ENCODE measurements at places on chromosomes 11 and 22. TPM values are rescaled to one million over a fixed set of nuclear protein-coding genes. Genes with fewer than 3 reads are reported as not detected.

The TP53AIP1 gene
- not detected for total RNA-seq

The RTN4RL2 gene
- 0.90 TPM for total RNA-seq

The TBX10 gene
- not detected for total RNA-seq

The CD44 gene
- total RNA-seq: 242 TPM

The CHRNA10 gene
- total RNA-seq: 1.1 TPM

The CARD18 gene
- total RNA-seq: not detected

The CCDC87 gene
- total RNA-seq: 0.45 TPM

The APOC3 gene
- total RNA-seq: not detected

The OR51B6 gene
- not detected for total RNA-seq

The GUCY1A2 gene
- total RNA-seq: 1.1 TPM

The GSTT2 gene
- total RNA-seq: not detected

The RPLP2 gene
- 99.4 TPM for total RNA-seq

The CLTCL1 gene
- total RNA-seq: 4.6 TPM

The OR6M1 gene
- not detected for total RNA-seq

The PHETA2 gene
- 29.8 TPM for total RNA-seq

The PTPMT1 gene
- total RNA-seq: 44.1 TPM

The MUC6 gene
- not detected for total RNA-seq

The OR8G5 gene
- not detected for total RNA-seq

The HEPACAM gene
- not detected for total RNA-seq

The PIWIL4 gene
- 2.7 TPM for total RNA-seq

The APOL1 gene
- 29.4 TPM for total RNA-seq

The SULT4A1 gene
- total RNA-seq: 0.49 TPM

The MAPK8IP2 gene
- total RNA-seq: 1.1 TPM

The SMTNL1 gene
- total RNA-seq: not detected

The NXPE2 gene
- total RNA-seq: not detected

The KCNJ4 gene
- not detected for total RNA-seq

The TMEM86A gene
- total RNA-seq: 0.27 TPM

The FGF19 gene
- not detected for total RNA-seq

The TEX12 gene
- total RNA-seq: 0.36 TPM

The FBXO7 gene
- 67.4 TPM for total RNA-seq

The PHOX2A gene
- total RNA-seq: not detected

The TUB gene
- 19.2 TPM for total RNA-seq

The CDPF1 gene
- total RNA-seq: 7.7 TPM

The OR56A1 gene
- total RNA-seq: not detected

The NOL12 gene
- total RNA-seq: 14.0 TPM

The PISD gene
- 25.5 TPM for total RNA-seq

The CYP2R1 gene
- 14.3 TPM for total RNA-seq

The CNGA4 gene
- total RNA-seq: not detected

The OR5P2 gene
- total RNA-seq: not detected

The MGAT3 gene
- total RNA-seq: 0.27 TPM

The SEC14L6 gene
- not detected for total RNA-seq

The FBLN1 gene
- total RNA-seq: 335 TPM

The EIF3M gene
- total RNA-seq: 1,709 TPM

The ARFGAP2 gene
- 152 TPM for total RNA-seq

The OR2AT4 gene
- not detected for total RNA-seq

The FZD4 gene
- 50.2 TPM for total RNA-seq

The OR6T1 gene
- total RNA-seq: not detected

The CYP2D6 gene
- total RNA-seq: not detected

The CHST1 gene
- total RNA-seq: 0.82 TPM

The MUC2 gene
- not detected for total RNA-seq

The ABCC8 gene
- total RNA-seq: not detected

The RAB38 gene
- 1.2 TPM for total RNA-seq

The SCO2 gene
- total RNA-seq: 0.49 TPM

The VPREB1 gene
- not detected for total RNA-seq

The PNPLA5 gene
- not detected for total RNA-seq

Data from fibroblast of the aortic adventitia (primary cell).